ENCODE measurements at places on chromosomes 16 and 17.

- no peak for DNase-seq
These were observed 99.4 kb upstream of the CHMP6 start for GRCh38 chr17:80892019-80892855.

DNA sequence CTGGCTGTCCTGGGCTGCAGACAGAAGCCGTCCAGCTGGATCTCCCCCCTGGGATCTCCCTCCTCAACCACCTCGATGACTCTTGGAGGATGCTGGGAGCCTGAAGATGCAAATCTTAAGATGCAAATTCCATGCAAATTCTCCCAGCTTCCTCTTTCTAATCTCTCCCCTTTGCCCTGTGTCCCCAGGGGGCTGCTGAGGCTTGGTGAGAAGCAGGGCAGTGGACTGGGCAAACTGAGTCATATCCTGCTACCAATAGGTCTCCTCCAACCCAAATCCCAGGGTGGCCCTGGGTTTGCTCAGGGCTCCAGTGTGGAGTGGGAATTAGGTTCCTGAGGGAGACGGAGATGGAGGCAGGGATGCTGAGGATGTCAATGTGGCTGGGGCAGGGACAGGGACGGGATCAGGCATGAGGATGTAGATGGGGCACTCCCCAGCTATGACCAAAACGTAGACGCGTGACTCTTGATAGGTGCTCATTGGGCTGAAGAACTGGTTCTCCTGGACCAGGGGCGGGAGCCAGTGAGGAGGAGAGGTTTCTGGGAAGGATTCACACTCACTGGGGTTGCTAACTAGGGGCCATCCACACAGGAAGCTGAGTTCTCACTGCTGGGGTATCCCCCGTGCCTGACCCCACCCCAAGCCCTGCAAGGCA lies 3.6 kb upstream of the ALOX12B start:
- no peak for DNase-seq

DNA sequence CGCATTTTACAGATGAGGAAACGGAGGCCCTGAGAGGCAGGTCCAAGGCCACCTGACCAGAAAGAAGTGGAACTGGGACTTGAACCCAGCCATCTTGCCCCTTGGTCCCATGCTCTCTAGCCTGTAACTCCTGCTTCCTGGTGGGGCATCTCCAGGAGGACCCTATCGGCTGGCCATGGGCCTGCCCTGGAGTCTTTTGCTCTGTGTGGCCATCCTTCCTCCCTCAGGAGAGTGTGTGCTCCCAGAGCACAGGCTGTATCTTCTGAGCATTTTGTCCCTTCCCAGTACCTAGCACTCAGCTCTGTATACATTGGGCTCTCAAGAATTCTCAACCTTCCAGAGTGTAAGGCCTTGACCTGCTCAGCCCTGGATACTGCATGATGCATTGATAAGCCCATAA lies 28.4 kb upstream of the STH start:
- DNase-seq = no peak

DNA sequence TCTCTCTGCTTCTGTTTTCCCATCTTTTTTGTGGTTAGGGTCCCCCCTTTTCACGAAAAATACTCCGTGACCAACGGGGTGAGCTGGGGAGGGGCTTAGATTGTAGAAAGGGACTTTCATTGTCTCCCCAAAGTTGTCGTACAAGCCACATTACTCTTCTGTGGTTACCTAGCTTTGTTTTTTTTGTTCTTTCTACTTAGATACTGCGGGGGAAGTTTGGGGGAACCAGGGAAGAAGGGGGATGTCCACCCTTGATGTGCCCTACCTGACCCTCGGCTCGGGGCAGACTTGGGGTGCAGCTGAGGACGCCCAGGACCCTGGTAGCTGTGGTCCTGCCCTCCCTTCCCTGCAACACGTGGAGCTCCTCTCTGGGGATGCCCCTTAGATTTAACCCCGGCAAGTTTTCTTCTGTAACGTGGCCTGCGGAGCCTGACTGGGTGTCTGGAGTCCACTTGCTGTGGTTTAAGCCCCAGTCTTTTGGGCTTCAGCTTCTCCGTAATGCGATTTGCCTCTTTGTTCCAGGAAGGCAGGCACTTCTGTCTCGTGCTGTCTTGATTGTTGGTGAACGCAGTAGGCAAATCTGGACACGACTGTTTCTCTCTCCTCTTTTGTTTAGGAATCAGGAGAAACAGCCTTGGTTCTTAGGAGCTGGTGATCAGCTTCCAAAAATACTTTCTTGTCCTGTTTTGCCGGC lies 892 bp downstream of the ABCC1 start:
- DNase-seq = no peak

DNA sequence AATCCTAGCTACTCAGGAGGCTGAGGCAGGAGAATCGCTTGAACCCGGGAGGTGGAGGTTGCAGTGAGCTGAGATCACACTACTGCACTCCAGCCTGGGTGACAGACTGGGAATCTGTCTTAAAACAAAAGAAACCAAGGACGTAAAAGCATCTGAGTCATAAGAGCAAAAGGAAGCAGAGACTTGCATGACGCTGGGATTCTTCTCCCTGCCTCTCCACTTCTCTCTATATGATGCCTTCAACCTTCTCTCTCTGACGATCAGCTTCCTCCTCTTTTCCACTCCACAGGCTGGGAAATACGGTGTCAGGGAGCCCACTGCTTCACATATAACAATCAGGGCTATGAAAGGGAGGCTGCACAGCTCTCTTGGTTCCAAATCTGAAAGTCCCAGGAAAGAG lies 43.2 kb upstream of the CCL1 start:
- no peak for DNase-seq

DNA sequence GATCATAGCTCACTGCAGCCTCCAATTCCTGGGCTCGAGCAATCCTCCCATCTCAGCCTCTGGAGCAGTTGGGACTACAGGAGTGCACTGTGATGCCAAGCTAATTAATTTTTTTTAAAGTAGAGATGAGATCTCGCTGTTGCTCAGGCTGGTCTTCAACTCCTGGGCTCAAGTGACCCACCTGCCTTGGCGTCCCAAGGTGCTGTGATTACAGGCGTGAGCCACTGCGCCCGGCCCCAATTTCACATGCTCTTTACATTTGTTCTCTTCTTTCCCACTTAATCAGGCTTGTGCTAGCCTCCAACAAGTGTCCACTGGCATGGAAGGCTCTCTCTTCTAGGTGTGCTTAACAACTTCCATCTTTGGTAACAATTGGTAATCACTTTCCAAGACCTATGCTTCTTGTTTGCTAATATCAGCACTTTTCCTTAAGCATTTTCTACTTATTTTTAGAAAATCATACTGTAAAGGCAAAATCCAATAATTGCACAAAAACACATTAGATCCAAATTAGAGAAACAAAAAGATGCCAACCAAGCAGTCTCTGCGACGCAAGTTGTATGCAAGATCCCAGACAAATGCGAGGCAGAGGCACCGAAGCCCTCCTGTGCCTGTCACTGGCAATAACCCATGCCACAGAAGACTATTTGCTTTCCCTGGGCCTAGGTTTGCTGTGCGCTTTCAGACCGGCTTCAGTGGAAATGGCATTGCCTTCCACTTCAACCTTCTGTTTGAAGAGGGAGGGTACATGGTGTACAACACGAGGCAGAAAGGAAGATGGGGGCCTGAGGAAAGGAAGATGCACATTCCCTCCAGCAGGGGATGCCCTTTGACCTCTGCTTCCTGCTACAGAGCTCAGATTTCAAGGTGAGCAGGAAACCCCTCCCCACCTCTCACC lies 52.6 kb downstream of the NOS2 start:
- no peak for DNase-seq

GRCh38 chr17:55157165-55157564 lies 107.6 kb upstream of the HLF start:
- DNase-seq = peak; percentile 21

DNA sequence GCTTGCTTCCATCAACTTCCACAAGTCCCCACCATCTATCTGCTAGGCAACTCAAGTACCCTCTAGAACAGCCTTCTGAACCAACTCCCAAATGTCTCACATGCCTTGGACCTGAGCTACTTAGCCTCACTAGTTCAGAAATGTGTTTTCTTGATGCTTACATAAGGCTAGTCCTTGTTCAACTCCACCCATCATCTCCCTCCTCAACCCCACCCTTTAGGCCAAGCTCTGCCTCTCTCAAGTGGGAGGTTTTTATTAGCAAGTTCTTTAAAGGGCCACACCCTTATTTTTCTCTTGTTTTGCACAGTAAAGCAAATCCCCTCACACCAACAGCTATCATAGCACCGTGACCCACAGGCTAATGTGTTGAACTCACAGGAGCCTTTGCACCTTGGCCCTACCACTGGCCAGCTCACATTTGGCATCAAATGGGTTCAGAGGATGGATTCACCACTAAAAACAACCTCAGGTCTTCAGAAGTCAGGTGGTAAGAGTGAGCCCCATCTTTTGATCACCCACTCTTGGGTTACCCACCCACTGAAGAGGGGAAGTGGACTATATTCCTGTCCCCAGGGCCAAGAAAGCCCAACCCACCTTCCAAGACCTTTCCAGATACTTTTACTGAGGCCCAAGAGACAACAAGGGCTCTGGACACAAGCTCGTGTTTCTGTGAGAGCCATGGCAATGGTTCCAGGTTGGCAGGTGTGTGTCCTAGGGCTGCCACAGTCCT lies 12.2 kb downstream of the PIK3R5 start:
- DNase-seq = no peak

DNA sequence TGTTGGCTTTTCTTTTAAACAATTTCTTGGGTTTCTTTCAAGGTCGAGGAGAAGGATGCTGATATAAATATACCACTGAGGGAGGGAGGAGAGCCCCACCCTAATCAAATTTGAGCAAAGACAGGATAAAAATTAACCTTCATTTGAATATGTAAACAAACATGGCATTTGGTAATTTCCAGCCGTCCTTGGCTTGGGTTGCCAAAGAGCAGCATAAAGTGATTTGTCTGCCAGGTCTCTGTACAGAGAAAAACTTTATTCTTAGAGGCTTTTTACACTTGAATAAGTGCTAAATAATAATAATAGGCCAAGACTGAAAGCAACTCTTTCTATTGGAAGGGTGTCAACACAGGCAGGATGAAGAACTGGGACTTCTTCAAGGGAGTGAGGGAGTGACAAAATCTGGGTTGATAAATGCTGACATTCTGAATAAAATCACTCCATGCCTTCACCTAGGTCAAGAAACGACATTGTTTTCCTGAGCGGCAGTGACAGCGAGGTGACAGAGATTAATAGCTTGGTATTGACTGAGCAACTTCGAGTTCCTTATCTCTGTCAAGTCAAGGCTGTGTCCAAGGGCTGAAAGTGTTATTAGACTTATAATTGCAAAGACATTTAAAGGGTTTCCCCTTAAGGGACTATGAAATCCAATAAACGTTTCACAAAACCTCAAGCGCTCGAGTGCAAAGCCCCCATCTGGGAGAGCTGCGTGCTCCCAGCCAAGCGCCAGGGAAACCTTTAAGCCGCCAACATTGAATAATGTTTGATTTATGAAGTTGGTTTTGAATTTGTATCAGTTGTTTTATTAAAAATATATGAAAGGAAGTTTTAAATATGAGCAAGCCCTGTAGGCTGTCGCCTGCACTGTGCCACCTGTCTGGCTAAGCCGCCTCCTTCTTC lies 269.5 kb upstream of the N4BP1 start:
- no peak for DNase-seq

DNA sequence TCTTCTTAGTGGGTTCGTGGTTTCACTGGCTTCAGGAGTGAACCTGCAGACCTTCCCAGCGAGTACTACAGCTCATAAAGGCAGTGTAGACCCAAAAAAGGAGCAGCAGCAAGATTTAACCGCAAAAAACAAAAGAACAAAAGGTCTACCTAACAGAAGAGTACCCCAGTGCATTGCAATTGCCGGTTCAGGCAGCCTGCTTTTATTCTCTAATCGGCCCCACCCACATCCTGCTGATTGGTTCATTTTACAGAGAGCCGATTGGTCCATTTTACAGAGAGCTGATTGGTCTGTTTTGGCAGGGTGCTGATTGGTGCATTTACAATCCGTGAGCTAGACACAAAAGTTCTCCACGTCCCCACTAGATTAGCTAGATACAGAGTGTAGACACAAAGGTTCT lies 2.0 kb upstream of the ARRB2 start:
- no peak for DNase-seq

Measured in right lung (tissue), 10 donors.